Mesendoderm (in vitro differentiated cells): ENCODE measurements at places on chromosomes 5 and 9.

- DNase-seq, result no peak
Measured at GRCh38 chr9:124960409-124960752, 19.5 kb upstream of the GOLGA1 start.

GRCh38 chr9:121593066-121593465 is 58.4 kb upstream of the DAB2IP start:
- no peak for DNase-seq

DNA sequence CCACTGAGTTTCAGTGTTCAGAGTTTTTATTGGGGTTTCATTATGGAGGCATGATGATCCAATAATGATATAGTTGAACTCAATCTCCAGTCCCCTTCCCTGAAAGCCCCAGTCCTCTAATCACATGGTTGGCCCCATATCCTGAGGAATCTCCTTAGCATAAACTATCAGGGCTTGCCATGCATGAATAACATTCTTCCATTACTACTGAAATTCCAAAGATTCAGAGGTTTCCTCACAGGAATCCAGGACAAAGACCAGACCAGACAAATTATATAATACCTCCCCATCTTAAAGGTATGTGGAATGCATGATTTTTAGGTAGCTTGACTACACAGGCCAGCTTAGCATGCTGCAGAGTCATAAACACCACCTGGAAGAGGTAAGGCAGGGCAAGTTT is 15.5 kb upstream of the LRRTM2 start:
- DNase-seq, result peak; percentile 44

GRCh38 chr9:138118601-138119071 is 241.1 kb downstream of the CACNA1B start:
- no peak for DNase-seq

GRCh38 chr5:105677291-105677690 is 1993.4 kb downstream of the EFNA5 start:
- no peak for DNase-seq

GRCh38 chr9:78028926-78029325 is 2.7 kb downstream of the GNAQ start:
- DNase-seq, result no peak

DNA sequence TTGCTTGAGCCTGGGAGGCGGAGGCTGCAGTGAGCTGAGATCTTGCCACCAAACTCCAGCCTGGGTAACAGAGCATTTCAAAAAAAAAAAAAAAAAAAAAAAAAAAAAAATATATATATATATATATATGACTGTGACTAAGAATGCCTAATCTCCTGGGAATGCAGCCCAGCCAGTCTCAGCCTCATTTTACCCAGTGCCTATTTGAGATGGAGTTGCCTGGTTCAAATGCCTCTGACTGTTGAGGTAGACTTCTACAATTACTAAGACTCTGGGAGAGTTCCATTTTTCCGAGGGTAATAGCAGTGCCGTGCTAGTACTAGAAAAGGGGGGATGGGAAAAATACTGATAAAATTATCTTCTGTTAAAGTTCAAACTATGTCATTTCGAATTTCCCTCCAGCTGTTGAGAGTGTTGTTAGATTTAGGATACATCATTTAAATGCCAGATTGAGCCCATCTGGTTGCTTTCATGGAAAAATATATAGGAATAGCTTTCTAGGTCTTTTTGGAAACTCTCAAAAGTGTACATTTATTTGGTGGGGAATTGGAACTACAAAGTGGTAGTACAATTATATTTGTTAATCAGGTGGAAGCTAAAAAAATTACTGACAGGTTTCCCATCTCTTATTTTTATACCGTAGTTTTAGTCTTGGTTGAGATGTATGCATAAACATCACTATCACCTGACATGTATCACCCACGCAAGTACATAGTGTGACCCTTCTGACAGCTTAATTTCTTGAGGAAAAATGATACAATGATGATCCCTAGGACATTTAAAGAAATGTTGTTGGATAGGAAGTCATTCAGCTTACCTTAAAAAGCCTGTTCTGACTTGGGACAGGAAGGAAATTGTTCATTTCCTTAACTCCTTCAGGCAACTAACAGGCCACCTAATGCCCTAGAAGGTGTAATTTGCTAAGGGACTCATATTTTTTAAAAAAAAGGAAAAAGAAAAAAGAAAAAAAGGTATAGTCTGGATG is 214.9 kb downstream of the ADAMTSL1 start:
- no peak for DNase-seq

- no peak for DNase-seq
Measured at GRCh38 chr5:125814119-125814518, 609.1 kb upstream of the GRAMD2B start.

DNA sequence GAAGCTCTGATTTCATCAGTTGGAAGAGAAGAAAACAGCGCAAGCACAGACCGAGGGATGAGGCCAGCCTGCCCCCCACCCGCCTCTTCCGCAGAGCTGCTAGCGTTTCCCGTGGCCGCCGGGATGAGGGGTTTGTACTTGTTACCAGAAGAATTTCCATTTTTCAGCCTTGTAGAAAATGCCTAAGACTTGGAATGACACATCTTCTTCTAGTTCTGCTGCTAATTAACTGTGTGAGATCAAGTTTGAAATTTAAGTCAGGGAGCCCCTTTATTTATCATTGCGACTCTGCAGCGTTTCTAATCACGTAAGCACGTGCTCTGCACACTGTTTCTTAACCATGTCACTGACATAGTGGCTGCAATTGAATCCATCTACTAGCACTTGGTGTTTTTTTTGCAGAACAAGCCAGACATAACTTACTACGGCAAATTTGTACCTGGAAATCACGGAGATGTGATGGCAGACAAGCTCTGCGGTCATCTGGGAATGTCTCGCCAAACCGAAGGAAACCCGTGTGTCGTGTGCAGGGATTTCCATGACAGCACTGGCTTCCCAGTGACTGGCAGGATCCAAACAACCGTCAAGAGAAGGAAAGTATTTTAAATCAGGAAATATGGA is 41.8 kb upstream of the ROR2 start:
- DNase-seq, result no peak

DNA sequence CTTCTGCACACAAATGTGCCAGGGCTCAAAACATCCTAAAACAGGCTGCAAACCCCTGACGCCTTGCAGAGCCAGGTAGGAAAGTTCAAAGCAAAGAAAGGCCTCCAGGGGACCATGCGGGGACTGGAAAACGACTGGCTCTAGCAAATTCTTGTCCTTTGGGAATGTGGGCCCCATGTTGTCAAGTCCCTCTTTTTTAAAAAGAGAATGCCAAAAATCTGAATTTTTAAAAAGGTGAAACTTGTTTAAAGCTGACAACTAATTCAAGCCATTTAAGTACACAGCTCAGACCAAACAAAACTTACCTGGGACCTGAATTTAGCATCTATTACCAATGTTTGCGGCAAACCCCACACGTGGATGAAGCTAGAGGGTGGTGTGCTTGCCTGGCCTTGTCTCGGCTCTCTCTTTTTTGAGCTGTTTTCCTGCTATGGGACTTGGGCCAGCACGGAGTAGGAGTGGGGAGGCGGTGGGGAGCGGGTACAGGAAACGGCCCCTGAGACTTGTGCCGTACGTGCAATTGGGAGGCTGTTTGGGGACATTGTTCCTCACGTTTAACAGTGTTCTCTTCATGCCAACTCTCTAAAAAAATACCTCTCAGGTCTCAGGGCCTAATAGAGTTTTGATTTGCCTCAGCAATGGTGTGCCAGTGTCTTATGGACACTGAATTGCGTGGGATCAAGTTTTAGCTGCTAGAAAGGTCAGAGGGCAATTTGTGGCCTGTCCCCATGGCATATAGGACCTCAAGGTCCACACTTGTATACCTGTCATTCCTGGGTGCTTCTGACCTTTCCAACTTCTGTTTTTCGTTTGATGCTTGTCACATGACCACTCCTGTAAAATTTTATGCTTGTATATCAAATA is 15.1 kb upstream of the PHF19 start:
- no peak for DNase-seq

GRCh38 chr9:98985596-98985995 is 41.9 kb downstream of the COL15A1 start:
- no peak for DNase-seq

DNA sequence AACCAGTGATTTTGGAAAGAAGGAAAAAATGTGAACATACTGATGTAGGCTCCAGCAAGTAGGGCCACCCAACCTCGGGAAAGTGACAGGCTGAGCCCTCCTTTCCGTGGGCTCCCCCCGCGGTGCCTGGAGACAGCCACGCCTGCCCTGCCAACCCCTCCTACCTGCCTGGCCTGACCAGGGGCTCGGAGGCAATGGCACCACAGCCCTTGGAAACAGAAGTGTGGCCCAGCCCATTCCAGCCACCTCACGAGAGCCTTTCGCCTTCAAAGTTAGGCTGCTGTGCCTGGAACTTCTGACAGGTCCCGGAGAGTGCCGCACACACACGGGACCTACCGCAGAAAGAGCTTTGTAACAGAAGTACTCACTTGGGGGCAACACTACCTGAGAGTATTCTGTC is 49.5 kb upstream of the LRRC14B start:
- no peak for DNase-seq

GRCh38 chr9:132798817-132799790 is 79.0 kb downstream of the AK8 start:
- no peak for DNase-seq

DNA sequence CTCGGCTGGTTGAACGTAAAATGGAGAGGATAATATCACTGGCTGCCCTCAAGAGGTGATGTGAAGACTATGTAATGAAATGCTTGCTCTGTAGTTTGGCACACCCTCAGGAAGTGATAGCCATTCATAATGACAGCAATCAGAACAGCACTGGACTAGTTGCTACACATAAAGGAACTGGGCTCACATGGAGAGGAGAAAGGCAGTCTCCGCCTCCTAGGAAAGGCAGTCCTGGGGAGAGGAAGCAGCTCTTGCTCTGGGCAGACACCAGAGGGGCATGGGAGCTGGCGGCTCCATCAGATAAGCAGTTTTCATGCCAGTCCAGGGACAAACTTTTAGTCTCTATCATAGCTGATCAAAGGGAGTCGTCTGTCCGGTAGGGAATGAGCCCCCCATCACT is 46.9 kb downstream of the ARHGEF37 start:
- DNase-seq, result no peak

- no peak for DNase-seq
Measured at GRCh38 chr5:1814183-1815020, 13.2 kb downstream of the NDUFS6 start.

GRCh38 chr9:17993024-17993423 is 414.2 kb downstream of the SH3GL2 start:
- no peak for DNase-seq

DNA sequence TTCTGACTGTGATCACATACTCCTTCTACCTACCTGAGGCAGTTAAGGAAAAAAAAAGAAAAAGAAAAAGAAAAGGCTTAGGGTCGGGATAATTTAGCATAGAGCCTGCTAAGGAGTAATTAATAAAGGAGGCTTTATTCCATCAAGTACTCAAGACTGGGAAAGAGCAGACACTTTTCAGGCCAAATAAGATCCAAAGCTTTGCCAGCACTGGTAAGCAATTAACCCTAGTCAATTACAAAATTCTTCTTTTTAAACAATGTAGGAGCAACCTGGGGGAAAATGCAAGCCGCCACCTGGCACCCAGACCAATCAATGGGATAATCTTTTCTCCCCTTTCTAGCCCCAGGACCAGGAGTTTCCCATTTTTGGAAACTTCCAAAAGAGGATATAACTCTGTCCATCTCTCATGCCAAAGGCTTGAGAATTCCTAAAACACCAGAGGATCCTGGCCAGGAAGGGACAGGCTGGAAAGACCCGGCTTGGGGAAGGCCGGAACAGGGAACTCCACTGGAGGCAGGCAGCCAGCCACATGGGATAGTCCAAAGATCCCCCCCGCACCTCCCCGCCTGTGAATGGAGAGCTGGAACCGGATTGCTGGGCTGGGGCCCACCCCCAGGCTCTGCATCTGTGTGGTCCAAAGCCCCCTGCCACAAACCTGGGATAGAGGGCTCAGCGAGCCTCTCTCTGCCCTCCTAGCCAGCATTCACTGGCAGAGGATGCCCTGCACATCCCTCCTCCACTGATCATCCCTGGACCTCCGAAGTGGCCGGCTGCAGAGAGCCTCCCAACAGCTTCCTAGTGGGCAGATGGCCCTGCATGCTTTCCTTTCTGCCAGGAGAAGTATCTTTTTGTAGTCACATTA is 117.8 kb downstream of the ZNF354C start:
- DNase-seq, result no peak

DNA sequence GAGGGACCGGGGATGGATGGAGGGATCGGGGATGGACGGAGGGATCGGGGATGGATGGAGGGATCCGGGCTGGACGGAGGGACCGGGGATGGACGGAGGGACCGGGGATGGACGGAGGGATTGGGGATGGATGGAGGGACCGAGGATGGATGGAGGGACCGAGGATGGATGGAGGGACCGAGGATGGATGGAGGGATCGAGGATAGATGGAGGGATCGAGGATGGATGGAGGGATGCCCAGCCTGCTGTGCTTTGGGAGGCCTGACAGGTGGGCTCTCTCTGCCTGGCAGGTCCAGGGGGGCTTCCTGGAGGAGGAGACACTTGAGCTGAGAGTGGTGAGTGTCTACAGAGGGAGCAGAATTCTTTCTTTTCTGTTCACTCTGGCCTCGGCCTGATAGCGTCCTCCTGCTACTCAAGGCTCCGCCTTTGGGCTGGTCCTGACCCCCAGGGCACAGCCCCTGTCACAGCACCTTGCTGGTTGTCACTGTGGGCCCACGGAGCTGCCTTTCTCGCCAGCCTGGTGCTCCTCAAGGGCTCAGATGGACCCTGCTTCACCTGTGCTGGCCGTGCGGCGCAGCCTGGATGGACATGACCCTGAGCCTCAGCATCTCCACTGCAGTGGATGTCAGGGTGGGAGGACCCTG is 42.2 kb upstream of the RNF130 start:
- no peak for DNase-seq

DNA sequence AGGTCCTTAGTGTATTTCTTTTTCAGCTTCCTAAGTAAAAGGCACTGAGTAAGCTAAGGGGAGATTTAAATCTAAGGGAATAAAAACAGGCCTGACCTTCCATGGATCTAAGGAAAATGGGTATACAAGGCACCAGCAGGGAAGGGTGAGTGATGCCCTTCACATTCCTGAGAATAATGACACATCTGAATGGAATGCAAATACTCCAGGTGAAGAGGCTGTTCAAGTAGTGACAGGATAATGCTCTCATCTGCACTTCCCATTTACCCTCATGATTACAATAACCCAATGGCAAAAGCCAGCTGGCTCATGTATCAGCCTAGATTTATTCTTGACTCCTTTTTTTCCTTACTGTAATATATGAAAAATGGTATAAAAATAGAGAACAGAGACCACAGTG is 216.2 kb upstream of the ACTBL2 start:
- peak; percentile 97 for DNase-seq

- no peak for DNase-seq
Measured at GRCh38 chr5:124060413-124061067, 548.6 kb downstream of the CSNK1G3 start.

GRCh38 chr5:52694648-52695047 is 93.1 kb upstream of the ITGA1 start:
- no peak for DNase-seq

GRCh38 chr5:148090773-148091250 is 27.0 kb downstream of the SPINK5 start:
- peak; percentile 92 for DNase-seq

- no peak for DNase-seq
Measured at GRCh38 chr5:178383919-178384815, 151.6 kb upstream of the PHYKPL start.

DNA sequence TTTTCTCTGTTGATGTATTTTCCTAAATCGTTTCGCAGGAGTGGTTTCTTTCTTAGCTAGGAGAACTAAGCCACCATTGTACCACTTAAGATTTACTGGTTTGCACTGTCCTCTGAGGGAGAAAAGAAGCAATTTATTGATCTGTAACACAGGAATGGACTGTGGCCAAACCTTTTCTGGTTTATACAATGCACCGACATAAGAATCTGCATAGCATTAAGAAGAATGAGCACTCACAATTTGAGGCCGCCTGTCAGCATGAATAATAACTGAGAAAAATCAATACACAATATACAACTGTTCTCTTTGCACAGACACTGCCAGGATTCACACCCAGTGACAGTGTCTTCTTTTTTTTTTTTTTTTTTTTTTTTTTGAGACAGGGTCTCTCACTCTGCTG is 168.6 kb upstream of the DMRT1 start:
- no peak for DNase-seq
